Stimulated activated CD8-positive, alpha-beta memory T cell treated with anti-CD3 and anti-CD28 coated beads, Interleukin-7, amount 100 ng/mL, for 1 hour (primary cell): ENCODE measurements at places on chromosomes 11 and 22.

- no peak for DNase-seq
Measured at GRCh38 chr22:24486501-24486921, 8.6 kb upstream of the UPB1 start.

- DNase-seq: no peak
Measured at GRCh38 chr22:17106785-17107546, 14.2 kb downstream of the TMEM121B start.

DNA sequence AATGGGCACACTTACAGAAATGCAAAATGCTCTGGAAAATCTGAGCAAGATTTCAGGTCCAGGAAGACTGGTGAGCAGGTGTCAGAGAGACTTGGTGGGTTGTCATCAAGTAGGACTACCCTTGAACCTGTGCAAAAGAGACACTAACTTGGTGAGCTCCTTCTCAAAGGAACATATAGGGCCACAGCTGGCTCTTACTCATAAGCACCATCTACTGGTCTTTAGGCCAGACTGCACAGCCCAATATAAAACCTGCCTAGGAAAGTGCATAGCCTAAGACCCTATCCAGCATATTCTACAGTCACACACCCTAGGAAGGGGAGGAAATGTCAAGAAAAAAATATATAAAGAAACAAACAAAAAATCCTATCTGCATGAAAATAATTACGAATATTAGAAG is 18.2 kb upstream of the OR10W1 start:
- no peak for DNase-seq

- no peak for DNase-seq
Measured at GRCh38 chr11:19455731-19456130, 215.0 kb upstream of the E2F8 start.

- DNase-seq: no peak
Measured at GRCh38 chr11:6223854-6224253, 10.6 kb downstream of the FHIP1B start.

GRCh38 chr11:66116576-66117361 is 46.7 kb downstream of the PACS1 start:
- DNase-seq: no peak

GRCh38 chr11:79237703-79238102 is 203.1 kb downstream of the TENM4 start:
- no peak for DNase-seq

DNA sequence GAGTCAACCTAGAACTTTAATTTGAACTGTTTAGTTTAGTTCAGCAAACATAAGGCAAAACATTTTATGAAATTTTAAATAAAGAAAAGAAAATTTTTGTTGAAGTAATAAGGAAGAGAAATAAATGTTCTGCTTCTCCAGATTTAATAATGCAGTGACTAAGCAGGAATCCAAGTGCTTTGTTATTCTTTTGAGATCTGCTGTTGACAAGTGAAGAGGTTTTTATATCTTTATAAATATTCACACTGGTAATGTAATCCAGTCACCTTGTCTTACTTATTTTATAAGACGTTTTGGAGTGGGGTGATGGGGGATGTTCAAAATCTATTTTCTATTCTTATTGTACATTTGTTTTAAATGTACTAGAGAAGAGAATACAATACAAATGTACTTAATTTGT is 725.9 kb upstream of the CCDC179 start:
- DNase-seq: no peak

GRCh38 chr11:113789675-113790320 is 10.2 kb downstream of the CLDN25 start:
- DNase-seq: no peak

DNA sequence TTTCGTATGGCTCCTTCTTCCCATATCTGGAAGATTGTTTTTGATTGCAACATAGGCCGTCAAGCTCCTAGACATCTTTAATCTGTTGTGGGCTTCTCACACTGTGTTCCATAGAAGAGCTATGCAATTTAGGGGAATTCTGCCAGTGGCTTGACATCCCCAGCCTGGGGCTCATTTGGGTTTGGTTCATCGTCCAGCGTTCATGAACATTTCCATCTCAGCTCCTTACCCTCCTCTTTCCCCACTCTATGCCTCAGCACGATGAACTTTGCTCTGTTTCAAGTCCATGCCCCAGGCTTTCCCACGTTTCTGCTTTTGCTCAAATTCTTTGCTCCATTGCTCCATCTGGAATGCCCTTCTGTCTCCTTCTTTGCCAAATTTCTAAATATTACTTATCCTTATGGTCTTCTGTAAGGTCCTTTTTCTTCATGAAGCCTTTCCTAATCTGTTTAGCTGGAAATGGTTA is 26.1 kb upstream of the CLMP start:
- no peak for DNase-seq

DNA sequence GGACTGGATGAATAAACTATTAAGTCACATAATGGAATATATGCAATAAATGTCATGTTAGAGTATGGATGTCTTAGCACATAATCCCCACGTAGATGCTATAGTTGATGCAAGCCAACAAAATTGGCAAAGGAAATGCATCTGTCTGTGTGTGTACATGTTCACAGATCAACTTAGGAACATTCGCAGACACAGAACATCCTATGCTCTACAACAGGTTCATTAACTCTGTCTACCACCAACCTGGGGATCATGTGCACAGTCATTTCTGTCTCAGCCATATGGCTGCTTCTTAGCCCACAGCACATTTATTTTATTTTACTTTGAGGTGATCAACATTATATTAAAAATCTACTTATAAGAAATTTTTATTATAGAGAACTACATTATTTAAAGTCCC is 4.9 kb downstream of the MSANTD4 start:
- no peak for DNase-seq

- no peak for DNase-seq
Measured at GRCh38 chr11:132658696-132659095, 873.6 kb downstream of the OPCML start.

DNA sequence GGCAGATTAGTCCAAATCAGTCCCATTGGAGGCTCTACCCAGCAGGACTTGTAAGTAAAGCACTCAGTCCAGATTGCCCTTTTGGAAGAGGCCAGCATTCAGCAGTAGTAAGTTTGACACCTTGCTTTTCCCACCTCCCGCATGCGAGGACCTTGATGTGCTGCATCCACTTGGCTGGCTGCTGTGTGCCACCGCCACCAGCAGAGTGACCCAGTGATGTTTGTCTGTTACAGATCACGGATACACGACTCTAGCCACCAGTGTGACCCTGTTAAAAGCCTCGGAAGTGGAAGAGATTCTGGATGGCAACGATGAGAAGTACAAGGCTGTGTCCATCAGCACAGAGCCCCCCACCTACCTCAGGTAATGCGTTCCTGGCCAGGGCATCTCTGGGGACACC is 6.6 kb downstream of the SMARCB1 start:
- DNase-seq: no peak

- no peak for DNase-seq
Measured at GRCh38 chr11:40683010-40683409, 776.4 kb downstream of the LRRC4C start.

DNA sequence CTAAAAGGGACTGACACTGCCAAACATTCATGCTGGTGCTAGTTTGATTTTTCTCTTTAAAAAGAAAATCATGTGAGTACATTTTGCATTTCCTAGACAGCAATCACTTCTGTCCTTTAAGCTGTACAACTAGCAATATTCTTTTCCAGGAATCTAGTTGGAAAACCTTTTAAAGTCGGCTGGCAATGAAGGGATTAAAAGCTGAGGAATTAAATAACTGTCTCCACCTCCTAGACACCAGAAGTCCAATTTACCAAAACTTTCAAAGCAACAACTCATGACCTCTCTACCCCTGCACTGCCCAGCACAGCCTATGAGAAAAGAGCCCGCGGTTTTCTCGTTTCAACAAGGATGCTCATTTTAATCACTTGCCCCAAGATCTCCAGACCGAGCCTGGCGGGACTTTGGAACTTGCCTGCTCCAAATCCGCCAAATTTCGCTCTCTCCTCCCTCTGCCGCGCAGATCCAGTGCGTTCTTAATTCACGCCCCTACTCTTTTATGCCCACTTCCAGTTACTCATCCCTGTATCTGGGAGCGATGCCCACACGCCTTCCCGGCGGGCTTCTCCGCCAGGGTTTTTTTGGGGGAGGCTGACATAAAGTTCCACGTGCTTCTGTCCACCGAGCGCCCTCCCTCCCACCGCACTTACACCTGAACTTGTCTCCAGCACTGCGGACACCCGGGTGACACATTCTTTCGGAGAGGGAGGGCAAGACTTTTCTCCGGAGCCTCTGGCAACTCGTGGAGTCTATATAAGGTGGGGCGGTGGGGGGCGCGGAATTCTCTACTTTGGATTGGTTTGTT is 2.5 kb downstream of the MPPED2 start:
- no peak for DNase-seq
